ENCODE measurements at places on chromosomes 4 and X.
A peak's percentile ranks its signal among the peaks of the same experiment; 100 is the strongest.

DNA sequence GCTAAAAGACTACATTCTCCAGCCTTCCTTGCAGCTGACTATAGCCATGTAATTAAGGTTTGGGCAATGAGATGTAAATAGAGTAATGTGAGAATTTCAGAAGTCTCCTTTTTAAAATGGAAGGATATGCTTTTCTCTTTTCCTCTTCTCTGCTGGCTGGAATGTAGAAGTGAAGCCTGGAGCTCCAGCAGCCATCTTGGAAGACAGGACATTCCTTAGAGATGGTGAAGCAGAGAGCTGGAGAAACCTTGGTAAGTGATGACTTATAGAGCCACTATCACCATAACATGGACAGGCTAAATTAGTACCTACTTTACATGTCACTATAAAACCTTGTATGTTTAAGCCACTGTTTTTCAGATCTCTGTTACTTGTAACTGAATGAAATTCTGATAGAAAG, 48.0 kb downstream of the RASL11B start:
- DNase-seq, result no peak

- DNase-seq, result no peak
These were observed 45.8 kb upstream of the IL21 start for GRCh38 chr4:122666527-122667245.

DNA sequence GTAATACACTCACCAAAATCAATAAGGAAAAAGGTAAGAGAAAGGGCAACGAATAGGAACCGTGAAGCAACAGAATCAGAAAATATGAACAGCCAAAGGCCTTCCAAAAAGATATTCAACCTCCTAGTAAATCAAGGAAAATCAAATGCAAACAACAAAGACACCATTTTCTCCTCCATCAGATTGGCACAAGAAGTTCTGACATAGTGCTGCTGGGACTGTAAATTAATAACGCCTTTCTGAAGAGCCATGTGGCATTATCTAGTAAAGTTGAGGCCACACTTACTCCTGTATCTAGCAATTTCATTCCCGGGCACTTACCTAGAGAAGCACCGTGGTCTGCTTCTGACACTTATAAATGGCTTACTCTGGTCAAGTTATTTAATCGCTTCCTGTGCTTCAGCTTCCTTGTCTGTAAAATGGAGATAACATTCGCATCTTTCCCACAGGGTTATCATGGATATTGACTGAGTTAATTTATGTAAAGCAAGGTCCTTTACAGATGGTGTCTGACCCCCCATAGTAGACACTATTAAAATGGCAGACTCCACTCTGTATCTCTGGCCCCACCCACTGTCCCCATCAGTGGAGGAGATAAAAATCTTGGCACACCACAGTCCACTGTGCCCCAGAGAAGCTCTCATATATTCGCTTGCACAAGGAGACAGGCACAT, 20.5 kb upstream of the ENPP6 start:
- peak; percentile 11 for DNase-seq

GRCh38 chr4:168712316-168712890, 215.6 kb downstream of the PALLD start:
- DNase-seq, result no peak

DNA sequence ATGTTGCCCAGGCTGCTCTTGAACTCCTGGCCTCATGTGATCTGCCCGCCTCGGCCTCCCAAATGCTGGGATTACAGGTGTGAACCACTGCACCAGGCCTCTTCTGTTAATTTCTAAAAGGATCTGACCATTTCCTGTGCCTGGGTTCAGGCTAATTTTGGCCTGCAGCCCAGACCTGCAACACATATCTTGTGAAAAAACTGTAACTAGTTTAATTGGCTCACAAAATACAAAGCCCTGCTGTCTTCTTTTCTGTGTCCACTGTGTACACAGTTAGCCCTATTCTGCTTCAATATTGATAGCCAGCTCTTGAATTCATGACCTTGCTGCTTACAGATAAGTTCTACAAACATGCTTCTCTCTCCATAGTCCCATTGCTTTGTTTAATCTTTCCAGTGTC, 753.5 kb downstream of the PDHA2 start:
- DNase-seq, result no peak

- no peak for DNase-seq
These were observed 78.1 kb upstream of the HPGD start for GRCh38 chr4:174600391-174600790.
